ENCODE measurements at places on chromosomes 16 and 17.

DNA sequence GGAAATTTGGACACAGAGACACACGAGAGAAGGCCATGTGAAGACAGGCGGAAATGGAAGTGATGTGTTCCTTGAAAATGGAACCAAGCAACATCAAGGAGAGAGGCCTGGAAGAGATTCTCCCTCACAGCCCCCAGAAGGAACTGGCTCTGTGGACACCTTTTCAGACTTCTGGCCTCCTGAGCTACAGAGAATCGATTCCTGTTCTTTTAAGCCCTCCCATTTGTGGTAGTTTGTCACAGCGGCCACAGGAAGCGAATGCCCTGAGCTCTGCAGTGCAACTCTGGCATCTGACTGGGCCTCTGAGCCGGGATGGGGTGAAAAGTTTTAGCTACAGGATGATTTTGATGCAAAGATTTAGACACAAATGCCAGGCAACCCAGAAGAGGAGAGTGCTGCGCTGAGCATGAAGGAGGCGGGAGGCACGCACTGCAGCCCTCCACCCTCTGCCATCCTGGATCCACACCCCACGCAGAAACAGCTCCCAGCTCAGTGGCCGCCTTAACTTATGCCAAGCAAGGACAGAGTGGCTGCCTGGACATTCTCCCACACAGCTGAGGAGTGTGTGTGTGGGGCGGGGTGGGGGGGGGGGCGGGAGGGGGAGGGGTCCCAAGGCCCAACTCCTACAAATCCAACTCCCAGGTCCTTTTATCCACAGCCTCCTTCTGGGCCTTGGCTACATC lies 2.2 kb downstream of the TIMP2 start:
- peak; percentile 36 for DNase-seq

- DNase-seq: peak; percentile 73
Observed at GRCh38 chr17:3656353-3656752, 12.0 kb downstream of the TAX1BP3 start.

GRCh38 chr16:30551781-30552180 lies 6.4 kb downstream of the ZNF764 start:
- no peak for DNase-seq

- no peak for DNase-seq
Observed at GRCh38 chr17:52410781-52411180, 252.3 kb upstream of the CA10 start.

- DNase-seq: peak; percentile 88
Observed at GRCh38 chr17:7686222-7687071, 843 bp downstream of the TP53 start.

- DNase-seq: no peak
Observed at GRCh38 chr17:31815212-31815730, 43.8 kb downstream of the COPRS start.

DNA sequence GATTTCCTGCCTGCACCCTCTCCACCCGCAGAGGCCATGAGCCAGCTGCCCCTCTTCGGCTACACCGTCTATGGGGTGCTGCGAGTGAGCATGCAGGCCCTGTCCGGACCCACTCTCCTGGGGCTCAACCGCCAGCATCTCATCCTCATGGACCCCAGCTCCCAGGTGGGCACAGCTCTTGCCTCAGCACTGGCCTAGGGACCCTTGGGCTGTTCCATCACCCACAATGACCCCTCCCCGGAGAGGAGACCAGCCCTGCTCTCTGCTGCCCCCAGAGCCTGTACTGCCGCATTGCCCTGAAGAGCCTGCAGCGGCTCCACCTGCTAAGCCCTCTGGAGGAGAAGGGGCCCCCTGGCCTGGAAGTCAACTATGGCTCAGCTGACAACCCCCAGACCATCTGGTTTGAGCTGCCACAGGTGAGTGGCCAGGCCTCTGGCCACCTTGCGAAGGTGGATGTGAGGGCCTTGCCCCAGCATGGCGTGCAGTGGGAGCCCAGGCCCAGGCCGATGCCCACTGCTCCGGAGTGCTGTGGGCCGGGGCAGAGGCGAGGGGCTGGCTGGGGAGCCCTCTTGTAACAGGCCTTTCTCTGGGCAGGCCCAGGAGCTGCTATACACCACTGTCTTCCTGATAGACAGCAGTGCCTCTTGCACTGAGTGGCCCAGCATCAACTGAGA lies 7.3 kb upstream of the SMIM5 start:
- peak; percentile 96 for DNase-seq

DNA sequence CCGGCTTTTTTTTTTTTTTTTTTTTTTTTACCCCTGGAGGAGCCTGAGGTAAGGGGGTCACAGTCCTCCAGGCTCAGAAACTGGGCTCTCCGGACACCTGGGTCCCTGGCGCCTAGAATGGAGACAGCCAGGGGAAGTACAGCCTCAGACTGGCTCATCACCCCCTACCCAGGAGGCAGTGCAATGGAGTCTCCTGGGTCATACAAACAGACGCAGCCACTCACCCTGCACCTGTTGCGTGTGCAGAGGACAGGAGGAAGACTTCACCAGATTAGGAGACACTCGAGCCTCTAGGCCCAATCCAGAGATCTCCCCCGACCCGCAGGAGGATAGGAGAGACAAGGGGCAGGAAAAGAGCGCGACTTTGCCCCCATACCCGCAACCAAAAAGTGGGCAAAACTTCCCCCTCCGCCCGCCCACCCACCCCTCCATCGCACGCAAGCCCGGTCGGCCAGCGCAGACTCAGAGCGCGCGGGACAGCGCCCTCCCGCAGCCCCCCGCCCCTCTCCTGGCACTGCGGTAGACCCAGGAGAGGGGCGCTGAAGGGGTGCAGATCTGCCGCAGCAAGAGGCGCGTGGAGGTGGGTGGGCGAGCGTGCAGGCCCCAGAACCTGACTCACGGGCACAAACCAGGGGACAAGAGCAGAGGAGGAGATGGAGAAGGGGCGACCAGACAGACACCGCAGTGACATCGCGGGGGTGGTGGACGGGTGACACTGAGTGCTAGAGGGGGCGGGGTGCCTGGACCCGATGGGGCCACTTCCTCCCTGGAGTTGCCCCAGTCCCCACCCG lies 900 bp downstream of the HAP1 start:
- DNase-seq: peak; percentile 63

GRCh38 chr16:74652249-74652648 lies 14.4 kb downstream of the RFWD3 start:
- DNase-seq: no peak

DNA sequence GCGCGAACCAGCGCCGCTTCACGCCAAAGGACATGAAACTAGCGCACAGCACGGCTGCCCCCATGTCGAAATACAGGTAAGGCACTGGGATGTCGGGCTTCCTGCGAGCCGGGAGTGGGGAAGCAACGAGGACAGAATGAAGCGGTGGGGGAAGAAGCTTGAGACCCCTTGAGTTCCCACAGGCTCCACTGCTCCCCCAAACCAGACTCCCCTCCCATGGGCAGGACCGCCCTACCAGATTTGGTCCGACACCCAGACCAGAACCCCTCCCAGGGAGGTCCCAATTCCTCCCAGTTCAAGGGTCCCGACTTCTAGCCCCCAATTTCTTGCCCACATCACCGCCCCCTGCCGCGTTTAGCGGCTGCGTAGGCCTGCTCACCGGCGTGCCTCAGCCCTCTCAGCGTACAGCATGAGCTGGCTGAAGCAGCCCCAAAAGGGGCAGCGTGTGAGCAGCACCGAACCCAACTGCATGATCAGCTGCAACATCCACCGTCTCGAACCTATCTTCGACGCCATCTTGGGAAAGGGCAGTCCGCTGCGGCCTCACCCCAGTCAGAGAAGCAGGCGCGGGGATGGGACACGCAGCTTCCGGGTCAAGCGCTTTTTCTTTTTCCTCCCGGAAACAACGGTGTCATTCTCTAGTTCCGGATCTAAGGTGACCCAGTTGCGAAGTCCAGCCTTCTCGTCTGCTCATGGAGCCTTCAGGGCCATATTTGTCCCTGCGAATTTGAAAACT lies at the start of gene TMEM101:
Gene TMEM101, minus strand, starts transcription at position 527 of the 736 bp plus-strand sequence. Its CDS starts 11 bp downstream, at position 516.
- DNase-seq: peak; percentile 99

- DNase-seq: no peak
Observed at GRCh38 chr16:51312363-51313150, 161.5 kb upstream of the SALL1 start.

- DNase-seq: no peak
Observed at GRCh38 chr16:81692571-81692970, 86.5 kb upstream of the PLCG2 start.

DNA sequence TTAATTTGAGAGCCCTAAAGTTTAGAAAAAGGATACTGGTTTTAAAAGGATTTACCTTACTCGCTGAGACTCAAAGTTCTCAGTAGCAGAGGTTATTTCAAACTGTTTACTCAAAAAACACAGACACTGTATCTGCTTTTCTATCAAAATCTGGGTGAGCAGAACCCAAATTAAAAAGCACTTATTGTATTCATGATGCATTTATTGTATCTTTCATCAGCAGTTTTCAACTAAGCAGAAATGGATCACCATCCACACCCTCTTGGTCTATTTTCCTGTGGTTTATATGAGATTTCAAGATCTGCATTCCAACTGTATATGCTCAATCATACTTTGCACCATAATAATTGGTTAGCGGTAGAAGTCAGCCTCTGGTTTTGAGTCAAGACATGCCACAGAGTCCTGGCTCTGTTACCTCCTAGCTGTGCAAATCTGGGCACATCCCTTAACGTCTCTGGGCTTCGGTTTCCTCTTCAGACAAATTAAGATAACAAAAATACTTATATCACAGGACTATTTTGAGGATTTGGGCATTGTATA lies 109.5 kb downstream of the ASIC2 start:
- no peak for DNase-seq

GRCh38 chr17:41082626-41083025 lies 1.3 kb upstream of the KRTAP4-7 start:
- DNase-seq: no peak

DNA sequence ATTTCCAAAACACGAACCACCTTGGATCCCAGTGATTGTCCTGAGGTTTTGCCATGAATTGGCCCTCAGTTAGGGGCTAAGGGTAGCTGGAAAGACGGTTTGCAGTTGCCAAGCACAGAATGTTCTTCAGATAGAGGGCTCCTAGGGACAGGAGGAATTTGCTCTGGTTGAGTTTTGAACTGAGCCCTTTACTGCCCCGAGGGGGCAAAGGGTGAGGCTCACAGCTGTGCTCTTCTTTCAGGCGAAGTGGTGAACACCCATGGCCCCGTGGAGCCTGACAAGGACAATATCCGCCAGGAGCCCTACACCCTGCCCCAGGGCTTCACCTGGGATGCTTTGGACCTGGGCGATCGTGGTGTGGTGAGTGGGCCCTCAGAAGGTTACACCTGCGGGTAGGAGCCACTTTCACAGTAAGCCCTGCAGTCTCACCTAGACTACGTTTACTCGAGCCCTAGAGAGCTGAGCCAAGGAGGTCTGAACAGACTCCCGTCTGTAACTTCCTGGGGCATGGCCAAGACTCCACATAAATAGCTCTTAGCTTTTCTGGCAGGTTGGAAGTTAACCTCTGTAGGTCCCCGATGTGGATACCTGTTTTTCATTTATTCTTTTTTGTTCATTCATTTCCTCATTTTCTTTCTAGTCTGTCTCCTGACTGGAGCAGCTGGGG lies 32.5 kb downstream of the NMT1 start:
- peak; percentile 73 for DNase-seq

GRCh38 chr17:49422714-49423113 lies 8.0 kb upstream of the PHB1 start:
- no peak for DNase-seq

- no peak for DNase-seq
Observed at GRCh38 chr17:63378411-63379375, 67.4 kb downstream of the CYB561 start.

DNA sequence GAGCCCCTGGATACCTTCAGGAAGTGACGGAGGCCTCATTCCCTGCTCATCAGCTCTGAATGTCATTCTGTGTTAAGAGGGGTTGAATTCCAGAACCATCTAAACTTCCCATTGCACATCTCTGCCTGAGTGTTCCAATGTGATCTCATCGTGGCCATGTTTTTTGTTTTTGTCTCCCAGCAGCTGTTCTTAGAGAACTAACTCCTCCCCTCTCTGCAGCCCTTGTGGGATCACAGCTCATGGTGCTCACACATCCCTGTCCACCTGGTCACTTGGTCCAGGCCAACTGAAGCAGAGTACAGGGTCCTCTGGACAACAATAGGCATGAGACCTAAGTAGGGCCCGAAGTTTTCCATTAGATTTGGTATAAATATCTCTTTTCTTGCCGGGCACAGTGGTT lies 6.0 kb upstream of the SYT17 start:
- DNase-seq: no peak

GRCh38 chr16:4682616-4683254 lies 10.6 kb upstream of the NUDT16L1 start:
- peak; percentile 92 for DNase-seq

DNA sequence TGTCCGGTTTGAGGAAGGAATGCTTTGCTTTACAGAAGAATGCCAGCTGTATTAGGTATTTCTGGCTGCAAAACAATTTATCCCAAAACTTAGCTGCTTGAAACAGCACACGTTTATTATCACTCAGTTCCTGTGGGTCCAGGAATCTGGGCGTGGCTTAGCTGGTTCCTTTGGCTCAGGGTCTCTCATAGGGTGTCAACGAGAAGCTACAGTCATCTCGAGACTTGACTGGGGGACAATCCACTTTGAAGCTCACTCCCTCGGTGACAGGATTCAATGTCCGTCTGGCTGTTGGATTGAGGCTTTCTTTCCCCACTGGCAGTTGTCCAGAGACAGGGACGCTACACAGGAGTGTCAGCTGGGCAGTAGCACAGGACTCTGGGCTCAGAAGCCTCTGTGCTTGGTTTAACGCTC lies 9.6 kb upstream of the RHBDF2 start:
- peak; percentile 11 for DNase-seq

DNA sequence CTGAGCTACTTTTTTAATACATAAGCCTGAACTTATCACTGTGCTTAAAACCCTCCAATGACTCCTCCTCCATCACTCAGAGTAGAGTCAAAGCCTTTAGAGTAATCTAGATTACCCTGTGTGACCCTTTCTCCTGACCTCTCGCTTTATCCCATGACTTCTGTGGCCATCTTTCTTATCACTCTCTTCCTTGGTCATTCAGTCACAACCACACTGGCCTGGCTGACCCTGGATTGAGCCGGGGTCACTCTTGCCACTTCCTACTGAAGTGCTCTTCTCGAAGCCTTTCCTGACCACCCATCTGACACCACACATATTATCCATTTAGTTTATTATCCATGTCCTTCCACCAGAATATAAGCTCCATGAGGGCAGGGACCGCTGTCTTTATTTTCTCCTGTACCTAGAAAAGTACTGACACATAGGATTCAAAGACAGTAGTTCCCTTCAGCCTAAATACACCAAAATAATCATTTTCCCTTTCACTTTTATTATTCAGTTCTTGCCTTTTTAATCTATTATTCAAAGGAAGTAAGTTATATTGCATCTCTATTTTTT lies 28.0 kb upstream of the ABCA9 start:
- DNase-seq: no peak

All from osteoblast (primary cell).